ENCODE measurements at places on chromosomes 3 and 15.

GRCh38 chr15:30889196-30889595 is 14.5 kb upstream of the FAN1 start:
- no peak for DNase-seq

DNA sequence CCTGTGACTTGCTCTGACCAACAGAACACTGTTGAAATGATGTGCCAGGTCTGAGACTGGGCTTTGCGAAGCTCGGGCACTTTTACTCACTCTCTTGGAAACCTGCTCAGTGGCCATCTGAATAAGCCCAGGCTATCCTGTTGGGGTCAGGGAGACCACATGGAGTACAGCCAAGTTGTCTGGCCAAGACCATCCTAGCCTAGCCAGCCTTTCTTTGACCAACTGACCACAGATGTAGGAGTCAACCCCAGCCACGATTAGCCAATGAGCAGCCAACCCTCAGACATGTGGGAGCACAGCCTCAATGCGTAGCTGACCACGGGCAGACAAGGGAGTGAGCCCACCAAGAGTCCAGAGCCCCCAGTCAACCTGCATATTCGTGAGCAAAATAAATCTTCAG is 26.1 kb downstream of the CCR9 start:
- DNase-seq, result no peak

DNA sequence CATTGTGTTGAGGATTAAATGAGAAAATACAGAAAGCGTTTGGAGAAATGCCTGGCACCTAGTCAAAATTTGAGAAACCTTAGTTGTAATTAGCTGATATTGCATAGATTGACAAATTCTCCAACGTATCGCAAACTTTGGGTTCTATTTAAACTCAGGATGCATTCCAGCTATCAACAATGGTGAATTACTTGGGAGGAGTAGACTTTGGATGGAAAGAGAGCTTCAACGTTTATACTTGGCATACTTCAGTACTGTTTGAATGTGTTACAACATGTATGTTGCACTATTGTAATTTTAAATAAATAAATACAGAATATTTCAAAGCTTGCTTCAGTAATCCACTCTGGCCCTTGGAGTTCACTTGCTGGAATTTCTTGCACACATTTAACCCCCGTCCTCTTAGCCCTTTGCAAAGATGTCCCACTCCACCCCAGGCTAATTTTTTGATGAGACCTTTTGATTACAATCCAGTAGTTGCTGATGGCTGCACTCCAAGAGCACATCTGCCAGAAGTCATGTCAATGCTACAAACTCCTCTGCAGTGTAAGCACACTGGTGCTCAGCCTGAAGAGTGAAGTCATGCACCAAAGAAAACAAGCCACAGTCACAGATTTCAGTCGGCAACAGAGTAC is 4.7 kb upstream of the DIS3L start:
- peak; percentile 77 for DNase-seq

DNA sequence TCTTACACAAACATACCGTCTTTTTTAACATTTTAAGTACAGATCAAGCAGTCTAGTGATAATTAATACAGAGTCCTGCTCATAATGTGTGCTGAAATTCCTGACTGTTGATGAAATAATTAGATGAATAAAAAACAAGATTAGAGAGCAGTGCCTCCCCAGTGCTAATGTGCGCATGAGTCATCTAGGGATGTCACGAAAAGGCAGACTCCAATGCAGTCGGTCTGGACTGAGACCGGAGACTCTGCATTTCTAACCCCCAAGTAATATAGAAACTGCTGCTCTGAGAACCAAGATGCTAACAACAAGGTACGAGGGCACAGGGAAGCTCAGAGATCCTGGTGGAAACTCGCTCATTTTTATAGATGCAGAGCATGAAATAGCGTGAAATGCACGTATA is 61.4 kb downstream of the COL8A1 start:
- no peak for DNase-seq

- DNase-seq, result no peak
Observed at GRCh38 chr15:29216955-29217354, 52.7 kb downstream of the NSMCE3 start.

- peak; percentile 95 for DNase-seq
Observed at GRCh38 chr15:67927501-67928168, 87.8 kb upstream of the RNU6-1 start.

DNA sequence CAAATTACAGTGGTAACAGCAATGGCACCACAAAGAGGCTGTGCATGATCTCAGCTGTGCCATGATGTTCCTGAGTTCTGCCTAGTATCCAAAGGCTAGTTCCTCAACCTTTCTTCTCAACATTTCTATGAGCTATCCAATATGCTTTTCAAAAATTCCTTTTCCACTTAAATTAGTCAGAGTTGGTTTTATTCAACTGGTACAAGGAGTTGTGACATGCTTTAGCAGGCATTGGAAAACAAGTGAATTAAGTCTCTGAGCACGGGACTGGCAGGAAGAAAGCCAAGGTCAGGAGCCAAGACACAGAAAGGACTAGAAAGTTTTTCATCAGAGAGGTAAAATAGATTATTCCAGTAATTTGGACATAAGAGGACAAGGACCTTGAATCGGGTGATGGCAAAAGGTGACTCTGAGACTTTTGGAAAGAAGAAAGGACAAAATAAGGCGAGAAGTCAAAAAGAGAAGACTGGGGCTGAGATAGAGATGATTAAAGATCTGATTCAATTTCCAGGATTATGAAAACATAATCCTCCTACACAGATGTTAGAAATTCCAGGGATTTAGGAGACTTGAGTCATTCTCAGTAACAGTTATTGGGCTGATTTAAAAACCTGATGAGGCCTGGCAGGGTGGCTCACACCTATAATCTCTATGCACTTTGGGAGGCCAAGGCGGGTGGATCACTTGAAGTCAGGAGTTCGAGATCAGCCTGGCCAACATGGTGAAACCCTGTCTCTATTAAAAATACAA is 36.1 kb downstream of the PBRM1 start:
- peak; percentile 46 for DNase-seq

GRCh38 chr3:46017720-46018119 is 9.6 kb downstream of the XCR1 start:
- DNase-seq, result peak; percentile 30

DNA sequence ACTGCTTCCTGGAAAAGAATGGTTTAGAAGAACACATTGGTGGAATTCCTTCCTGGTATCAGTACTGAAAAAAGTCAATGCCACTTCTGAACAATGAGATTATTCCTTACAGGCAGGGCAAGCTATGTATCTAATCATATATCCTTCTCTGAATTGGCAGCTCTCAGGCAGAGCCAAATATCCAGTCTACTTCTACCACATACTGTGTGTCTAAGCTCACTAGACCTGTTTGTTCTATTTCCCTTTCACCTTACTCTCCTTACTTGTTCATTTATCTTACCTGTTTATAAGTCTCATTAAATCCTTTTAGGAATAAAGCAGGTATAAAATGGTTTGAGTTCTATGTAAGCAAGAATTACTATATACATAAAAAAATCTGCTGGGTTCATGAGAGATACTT is 8.3 kb downstream of the SETMAR start:
- DNase-seq, result no peak

DNA sequence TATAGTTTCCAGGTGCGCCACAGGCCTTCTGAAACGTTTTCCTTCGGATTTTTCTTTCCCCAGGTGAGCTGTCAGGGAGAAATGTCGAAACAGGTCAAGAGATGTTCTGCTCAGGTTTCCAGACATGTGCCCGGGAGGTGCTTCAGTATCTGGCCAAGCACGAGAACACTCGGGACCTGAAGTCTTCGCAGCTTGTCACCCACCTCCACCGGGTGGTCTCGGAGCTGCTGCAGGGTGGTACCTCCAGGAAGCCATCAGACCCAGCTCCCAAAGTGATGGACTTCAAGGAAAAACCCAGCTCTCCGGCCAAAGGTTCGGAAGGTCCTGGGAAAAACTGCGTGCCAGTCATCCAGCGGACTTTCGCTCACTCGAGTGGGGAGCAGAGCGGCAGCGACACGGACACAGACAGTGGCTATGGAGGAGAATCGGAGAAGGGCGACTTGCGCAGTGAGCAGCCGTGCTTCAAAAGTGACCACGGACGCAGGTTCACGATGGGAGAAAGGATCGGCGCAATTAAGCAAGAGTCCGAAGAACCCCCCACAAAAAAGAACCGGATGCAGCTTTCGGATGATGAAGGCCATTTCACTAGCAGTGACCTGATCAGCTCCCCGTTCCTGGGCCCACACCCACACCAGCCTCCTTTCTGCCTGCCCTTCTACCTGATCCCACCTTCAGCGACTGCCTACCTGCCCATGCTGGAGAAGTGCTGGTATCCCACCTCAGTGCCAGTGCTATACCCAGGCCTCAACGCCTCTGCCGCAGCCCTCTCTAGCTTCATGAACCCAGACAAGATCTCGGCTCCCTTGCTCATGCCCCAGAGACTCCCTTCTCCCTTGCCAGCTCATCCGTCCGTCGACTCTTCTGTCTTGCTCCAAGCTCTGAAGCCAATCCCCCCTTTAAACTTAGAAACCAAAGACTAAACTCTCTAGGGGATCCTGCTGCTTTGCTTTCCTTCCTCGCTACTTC is 3.8 kb downstream of the BHLHE40 start:
- DNase-seq, result no peak

DNA sequence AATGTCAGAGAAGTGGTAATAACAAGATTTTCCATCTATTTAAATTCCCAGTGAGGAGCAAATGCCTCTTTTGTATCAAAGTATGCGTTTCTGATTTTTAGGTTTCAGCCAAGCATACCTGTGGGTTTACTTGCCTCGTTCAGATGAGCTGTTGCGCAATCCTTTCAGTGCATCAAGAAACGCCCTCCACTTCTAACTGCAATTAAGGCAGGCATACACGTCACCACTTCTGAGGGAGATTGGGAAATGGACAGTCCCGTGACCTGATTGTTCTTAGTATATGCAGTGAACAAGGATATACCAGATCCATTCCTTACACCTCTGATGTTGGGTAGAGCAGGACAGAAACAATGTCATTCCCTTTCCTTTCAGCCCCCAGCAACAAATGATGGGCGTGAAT is 219.0 kb downstream of the ITPR1 start:
- DNase-seq, result no peak

- DNase-seq, result no peak
Observed at GRCh38 chr3:117356091-117356705, 646.6 kb downstream of the TUSC7 start.

DNA sequence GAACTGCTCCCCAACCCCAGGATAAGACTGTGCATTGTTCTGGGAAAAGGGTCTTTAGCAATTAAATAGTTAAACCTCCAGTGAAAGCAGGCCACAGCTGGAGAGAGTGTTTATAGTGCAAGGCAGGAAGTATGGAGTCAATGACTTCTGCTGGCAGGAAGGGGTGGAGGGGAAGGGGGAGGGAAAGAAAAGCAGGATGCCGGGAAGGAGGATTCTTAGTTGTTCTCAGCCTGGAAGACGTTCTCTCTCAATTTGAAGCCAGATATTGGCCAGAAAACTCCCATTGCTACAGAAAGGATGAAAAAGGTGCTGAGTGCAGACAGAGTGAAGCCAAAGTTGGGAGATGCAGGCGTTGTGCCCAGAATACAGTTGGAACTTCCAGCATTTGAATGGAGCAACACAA is 35.7 kb upstream of the ACTL6A start:
- DNase-seq, result peak; percentile 62

DNA sequence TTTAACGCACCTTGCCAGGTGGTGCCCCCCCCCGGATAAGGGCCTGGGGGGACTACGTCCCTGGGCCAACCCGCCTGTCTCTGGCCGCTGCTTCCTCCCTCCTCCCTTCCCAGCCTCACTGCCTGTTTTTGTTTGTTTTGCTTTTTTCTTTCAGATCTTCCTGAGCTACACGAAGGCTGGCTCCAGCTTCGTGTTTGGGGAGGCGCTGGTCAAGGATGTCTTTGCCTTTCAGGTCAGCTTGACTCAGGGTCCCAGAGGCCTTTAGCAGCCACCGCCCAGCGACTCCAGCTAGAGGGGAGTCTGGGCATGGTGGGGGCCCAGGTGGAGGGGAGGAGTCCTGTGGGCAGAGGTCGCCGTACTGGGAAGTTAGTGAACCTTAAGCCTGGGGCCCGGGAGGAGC is 24.1 kb downstream of the SLC28A1 start:
- no peak for DNase-seq

DNA sequence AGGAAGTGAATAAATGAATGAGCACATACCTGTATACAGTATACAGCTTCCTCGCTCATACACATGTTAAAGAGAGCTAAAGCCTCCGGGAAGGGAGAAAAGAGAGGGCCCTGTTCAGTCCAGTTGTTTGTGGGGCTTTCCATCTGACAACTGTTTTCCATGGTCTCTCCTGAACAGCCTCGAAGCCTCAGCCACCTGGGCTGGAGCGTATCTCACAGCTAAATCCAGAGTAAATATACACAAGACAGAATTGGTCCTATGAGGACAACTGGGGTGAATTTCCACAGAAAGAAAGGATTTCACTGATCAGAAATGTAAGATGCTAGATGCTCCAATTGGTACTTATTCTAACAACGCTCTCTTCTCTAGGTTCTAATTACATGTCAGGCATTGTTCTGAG is 103.5 kb downstream of the LIPC start:
- DNase-seq, result no peak

GRCh38 chr3:123745184-123745855 is 138.8 kb downstream of the MYLK start:
- DNase-seq, result peak; percentile 62

DNA sequence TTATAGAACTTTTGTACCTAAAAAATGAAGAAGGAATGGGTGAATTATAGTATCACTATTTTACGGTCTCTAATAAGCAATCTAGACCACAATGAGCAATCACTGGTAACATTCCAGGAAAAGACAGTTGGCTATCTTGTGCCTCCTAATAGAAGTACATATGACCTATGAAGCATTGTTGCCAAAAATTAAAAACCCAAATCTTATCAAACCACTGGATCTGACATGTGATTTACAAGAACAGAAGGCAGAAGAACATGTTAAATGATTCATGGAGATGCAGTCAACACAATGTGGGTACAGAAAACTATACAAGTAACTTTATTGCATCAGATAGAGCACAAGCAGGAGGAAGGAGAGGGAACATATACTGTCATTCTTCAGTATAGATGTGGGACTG is 14.5 kb upstream of the HYKK start:
- no peak for DNase-seq

DNA sequence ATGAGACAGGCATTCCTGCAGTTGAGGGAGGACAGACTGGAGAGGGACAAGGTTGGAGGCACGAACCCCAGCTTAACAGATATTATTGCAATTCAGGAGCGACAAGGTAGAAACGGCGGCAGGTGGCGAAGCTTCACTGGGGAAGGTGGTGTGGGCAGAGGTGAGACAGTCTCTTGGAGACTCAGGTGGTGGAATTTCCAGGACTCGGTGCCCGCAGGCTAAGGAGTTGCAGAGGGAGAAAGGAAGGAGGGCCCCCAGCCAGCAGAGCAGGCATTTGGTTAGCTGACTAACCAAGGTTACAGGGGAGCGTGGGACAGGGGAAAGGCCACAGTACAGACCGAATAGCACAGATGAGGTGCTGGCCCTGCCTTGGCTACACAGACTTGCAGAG is 3.0 kb downstream of the FAM174B start:
- DNase-seq, result no peak

All from adipocyte (in vitro differentiated cells).